GM13976 (cell line): ENCODE measurements at places on chromosomes 12 and 14.

DNA sequence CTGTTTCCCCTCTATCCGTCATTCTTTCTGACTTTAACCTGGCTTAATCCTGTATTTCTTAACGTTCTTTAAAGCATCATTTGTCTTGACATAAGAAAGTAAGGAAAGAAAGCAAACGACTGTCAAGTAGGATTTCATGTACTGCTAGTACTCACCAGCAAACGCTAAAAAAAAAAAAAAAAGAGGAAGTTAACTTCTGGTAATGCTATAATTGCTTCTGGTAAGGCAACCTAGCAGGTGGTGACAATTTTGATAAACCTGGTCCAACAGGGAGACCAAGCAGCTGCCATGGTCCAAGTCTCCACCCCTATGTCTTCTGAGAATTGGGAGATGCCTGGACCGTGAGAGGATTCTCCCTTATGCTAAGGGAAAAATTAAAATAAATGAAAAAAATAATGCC is 306.6 kb downstream of the DAD1 start:
- peak; percentile 24 for DNase-seq

GRCh38 chr12:795305-795704 is 42.9 kb downstream of the WNK1 start:
- DNase-seq: no peak

- DNase-seq: no peak
These were observed 55.1 kb downstream of the LRRC74A start for GRCh38 chr14:76881348-76881747.

DNA sequence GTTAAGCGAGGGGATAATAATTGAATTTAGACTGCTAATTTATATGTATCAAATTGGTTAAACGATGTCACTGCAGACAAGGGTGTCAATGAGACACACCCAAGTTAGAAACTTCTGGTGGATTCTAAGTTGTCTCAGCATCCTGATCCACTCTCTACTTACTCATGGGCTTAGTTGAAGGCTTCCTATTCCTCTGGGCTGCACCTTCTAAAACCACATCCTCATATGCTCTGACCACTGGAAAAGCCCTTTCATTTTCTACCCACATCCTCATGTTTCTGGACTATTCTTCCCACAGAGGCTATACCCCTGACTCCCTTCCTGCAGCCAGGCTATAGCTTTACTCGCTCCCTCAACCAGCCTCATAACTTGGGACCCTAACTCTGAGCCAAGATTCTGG is 493.8 kb downstream of the VRK1 start:
- no peak for DNase-seq

DNA sequence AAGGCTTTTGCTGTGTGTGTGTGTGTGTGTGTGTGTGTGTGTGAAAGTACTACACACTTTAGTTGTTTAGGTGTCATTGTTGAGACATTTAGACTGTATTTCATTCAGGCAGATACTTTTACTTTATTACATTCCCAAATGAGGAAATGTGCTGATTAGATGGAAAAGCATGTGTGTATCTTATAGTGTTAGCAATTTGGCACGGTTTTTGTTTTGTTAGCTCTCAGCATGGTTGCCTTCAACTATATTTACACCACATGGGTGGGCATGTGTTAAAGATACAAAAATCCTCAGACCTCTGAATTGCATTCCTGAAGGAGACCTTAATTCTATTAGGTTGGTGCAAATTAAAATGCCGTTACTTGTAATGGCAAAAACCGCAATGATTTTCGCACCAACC is 879.5 kb downstream of the DIO2 start:
- no peak for DNase-seq

DNA sequence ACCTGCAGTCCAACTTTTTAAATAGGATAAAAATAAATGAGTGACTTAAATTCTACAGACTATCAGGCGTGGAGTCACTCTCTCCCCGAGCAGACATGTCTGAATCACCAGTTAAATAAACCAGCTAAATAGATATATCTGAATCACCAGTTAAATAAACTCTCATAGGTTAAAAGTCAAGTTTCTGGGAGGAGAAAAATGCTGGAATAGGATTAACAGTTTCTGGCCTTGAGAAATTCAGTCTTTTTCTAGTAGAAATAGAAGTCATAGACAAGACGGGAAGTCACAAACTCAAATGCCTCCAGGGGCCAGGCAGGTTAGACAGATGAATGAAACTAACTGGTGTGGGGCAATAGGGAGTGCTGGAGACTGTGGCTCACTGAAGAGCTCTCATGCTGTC is 258.6 kb upstream of the TMEM132C start:
- DNase-seq: no peak
